ENCODE measurements at places on chromosomes 1 and 21.
A peak's percentile ranks its signal among the peaks of the same experiment; 100 is the strongest.

- no peak for DNase-seq
These were observed 16.0 kb downstream of the DHRS3 start for GRCh38 chr1:12601700-12602658.

DNA sequence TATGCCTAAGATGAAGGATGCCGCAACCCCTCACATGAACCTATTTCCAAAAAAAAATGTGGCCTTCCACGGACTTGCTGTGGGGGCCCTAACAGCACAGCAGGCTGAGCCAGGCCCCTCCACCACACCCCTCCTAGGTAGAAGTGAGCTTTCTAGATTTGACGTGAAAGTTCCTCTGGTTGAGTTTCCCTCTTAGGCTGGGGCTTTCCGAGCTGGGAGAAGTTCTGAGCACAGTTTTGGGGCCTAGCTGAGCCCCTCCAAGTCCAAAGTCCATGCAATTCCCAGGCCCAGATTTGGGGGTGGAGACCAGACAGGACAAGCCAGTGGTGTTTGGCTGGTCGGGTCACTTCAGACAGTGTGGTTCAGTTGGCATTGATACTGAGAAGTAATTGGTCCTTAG lies 13.8 kb upstream of the PHLDA3 start:
- no peak for DNase-seq

DNA sequence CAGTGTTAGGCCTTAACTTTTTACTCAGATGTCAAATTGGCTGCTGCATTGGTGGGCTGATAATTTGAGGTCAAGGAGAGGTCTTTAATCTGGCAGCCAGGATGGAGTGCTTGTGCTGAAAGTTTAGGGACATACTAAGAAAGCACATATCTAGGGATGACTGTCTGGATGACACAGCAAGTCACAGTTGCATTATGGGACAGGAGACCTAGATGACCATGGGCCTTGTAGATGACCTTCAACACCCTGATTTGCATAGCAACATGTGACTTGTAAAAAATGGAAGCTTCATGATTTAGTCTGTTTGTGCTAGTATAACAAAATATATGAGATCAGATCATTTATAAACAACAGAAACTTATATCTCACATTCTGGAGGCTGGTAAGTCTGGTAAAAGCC lies 18.0 kb upstream of the HSD3B2 start:
- no peak for DNase-seq

DNA sequence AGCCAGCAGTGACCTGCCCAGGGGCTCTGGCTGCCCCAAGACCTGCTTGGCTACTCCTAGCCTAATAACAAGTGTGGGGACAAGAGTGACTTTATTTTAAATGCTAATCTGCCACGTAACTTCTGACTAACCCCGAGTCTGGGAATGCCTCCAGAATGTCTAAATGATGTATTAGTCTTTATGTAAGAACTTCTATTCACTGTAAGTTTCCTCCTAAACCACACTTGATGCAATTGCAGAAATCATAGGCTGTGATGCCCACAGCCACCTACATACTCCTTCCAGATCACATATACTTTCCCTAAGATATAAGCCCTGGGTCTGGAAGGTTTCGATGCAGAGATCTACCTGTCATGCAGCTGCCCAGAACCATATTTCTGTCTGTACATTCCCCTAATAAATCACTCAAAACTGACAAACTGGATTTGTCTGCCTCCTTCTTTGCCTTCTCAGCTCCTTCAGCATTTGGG lies 5.9 kb upstream of the VPS45 start:
- DNase-seq: no peak

- no peak for DNase-seq
These were observed 49.6 kb downstream of the ZFYVE9 start for GRCh38 chr1:52191395-52191965.

GRCh38 chr21:45289655-45290515 lies 2.2 kb upstream of the POFUT2 start:
- DNase-seq: no peak

DNA sequence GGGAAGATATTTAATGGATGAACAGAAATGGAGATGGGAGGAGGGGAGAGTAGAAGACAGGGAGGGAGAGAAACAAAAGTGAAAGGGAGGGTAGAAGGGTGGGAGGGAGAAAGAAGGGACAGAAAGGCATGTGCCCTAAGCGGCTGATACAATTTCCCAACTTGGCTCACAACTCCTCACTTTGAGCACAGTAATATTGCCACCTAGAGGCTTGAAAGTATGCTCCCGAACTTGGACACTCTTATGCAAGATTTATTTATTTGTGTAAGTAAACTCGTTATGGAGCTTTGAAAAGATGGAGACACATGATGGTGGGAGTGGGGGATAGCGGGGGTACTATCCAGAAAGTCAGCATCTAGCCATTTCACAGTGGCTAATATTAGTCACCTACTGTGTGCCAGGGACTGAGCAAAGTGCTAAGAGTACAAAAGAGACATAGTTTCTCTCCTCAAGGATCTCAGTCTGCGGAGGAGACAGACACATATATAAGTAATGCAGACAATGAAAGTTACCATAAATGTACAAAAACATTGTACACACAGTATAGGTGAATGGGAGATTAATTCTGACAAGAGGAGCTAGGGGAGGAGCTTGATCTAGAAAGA lies 189.7 kb downstream of the SEC16B start:
- no peak for DNase-seq

GRCh38 chr1:22331618-22332423 lies 119.8 kb upstream of the ZBTB40 start:
- no peak for DNase-seq

DNA sequence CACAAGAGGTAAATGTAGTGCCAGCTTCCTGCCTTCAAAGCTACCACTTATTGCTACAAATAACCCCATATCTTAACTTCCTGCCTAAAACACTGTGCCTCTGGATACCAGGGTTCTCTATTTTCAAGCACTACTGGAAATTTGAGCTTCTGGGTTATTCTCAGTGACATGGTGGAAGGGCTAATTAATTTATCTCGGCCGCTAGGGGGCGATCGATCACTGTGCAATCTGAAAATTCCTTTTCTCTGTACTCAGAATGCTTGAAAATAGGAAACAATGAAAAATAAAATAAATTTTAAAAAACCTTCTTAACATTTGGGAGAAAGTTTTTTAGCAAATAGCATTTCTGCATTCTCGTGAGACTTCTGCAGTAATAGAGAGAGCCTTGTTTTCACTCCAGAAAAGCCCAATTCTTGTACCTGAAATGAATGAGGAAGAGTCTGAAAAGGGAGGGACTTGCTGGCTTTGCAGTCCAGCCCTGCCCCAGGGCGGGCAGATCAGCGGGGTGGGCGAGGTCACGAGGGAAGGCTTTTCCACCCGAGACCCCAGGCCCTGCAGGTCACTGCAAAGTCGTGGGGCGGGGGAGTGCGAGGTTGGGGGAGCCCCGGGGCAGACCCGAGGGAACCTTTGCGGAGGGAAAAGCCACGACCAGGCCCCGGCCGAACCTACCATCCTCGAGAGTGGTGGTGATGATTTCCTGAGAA lies 276.7 kb downstream of the PCP4 start:
- DNase-seq: no peak

- DNase-seq: no peak
These were observed 51.5 kb downstream of the SYT14 start for GRCh38 chr1:209989525-209989924.

- no peak for DNase-seq
These were observed 12.9 kb downstream of the RCAN1 start for GRCh38 chr21:34602061-34602460.

- DNase-seq: no peak
These were observed 4.8 kb downstream of the MYBPH start for GRCh38 chr1:203170625-203171330.

DNA sequence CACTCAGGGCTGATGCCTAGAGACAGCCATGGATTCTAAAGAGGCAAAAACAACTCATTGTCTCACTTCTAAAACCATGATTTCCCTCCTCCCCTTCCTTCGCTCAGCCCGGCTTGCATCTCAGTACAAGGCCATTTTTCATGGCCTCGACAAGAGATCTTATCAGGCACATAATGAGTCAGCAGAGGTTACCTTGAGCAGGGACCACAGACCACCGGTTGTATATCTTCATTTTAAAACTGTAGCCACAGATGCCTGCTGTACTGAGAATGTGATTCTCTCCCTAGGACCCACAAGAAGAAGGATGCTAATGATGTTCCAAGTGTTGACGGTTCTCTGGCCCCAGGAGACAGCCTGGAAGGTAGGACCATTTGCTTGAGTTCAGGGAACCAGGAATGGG lies 331.9 kb downstream of the AJAP1 start:
- DNase-seq: no peak

- no peak for DNase-seq
These were observed 33.0 kb upstream of the IL20 start for GRCh38 chr1:206832352-206832880.

- DNase-seq: no peak
These were observed 126.6 kb upstream of the BEND5 start for GRCh38 chr1:48903291-48903690.

GRCh38 chr1:225651872-225652728 lies 823 bp downstream of the ENAH start:
- no peak for DNase-seq

- DNase-seq: no peak
These were observed 338.5 kb downstream of the KCTD3 start for GRCh38 chr1:215905493-215906115.

DNA sequence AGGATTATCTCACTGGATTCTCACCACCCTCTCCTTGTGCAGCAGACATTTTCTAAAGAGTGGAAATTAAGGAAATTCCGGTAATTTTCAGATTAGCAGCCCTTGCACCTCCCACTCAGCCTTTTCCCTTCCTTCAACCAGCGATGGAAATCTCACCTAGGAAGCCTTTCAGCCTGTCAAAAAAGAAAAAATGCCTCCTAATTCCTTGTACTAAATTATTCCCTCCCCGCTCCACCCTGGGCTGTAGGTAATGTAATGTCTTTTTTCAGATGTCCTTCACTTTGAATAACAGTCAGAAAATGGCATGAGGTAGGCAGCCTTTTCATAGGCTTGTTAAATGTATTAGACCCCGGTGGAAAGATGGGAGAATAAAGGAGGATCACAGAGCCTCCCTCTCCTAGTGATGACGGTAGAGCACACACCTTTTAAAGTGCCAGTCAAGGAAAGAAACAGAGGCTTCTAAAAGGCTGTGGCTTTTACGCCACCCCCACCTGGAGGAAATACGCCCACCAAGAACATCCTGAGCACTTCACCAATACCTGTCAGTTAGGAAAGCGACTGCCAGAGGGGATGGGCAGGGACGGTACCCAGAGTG lies 62.8 kb upstream of the NEK2 start:
- DNase-seq: no peak

- DNase-seq: no peak
These were observed 426.5 kb upstream of the DAB1 start for GRCh38 chr1:57850176-57850940.

- no peak for DNase-seq
These were observed 12.1 kb downstream of the LRP8 start for GRCh38 chr1:53315456-53316423.

- no peak for DNase-seq
These were observed 80.7 kb downstream of the UBE4B start for GRCh38 chr1:10113501-10113900.

DNA sequence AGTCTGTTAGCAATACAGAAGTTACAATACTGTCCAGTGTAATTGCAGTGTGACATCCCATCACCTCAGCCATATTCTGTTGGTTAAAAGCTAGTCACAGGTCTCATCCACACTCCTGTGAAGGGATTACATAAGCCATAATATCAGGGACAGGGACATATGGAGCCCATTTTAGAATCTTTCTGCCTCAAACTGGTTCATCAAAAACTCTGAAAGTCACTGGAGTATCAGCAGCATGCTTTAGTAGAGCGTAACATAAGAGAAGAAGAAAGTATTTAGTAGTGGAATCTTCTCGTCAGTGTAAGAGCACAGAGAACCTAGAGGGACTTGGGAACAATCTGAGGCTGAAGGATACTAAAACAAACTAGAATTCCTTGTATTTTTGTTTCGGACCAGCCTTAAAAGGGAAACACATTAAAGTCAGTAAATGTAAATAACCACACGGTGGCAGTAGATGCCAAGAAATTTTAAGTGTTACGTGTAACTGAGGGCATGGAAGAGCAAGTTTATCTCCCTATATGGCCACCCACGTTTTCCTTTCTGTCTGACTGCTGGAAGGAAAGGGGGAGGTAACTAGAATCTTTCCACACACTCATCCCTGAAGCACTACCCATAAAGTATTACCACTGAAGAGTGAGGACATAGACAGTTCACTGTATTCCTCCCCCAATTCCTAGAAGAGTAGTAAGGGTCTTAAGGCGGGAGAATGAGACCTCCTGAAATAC lies 41.6 kb upstream of the AGL start:
- DNase-seq: peak; percentile 44

GRCh38 chr1:235639226-235640205 lies 10.1 kb downstream of the GNG4 start:
- DNase-seq: no peak

DNA sequence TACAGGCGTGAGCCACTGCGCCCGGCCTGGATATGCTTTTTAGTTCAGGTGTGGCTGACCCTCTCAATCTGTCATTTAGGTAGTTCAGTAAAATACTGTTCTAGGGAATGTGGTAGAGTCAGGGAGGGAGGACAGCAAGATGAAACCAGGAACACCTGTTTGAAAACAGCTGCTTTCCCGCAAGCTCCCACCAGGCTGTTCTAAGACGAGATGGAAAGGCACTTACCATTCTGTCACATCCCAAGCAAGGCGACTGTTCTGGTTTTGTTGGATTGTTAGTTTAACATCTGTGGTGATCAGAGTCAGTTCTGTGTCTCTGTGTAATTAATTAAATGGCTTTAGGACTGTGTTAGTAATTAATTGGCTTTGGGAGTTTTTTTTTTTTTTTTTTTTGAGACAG lies 2.9 kb downstream of the CHAF1B start:
- no peak for DNase-seq

- no peak for DNase-seq
These were observed 129.9 kb downstream of the GLUL start for GRCh38 chr1:182261655-182262054.

DNA sequence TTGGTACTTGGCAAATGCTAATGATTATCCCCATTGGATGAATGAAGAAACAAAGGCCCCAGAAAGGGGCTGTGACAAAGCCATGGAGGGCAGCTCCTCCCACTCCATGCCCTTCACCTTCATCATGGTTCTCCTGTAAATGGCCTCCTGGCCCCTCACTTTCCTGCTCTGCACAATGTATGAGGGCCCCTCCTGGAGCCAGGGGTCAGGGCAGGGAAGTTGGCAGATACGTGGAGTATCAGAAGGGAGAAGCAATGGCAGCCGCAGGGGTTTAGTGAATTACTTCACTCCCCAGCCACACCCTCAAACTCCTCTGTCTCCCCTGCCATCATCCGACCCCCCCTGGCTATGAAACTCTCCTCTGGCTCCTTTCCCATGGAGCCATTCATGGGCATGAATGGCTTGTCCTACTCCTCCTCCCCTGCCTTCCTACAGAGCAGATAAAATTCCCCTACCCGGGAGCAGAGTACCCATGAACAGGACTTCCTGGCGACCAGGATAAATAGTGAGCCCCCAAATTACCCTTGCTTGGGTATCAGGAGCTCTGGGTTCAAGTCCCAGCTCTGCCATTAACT lies 86.3 kb downstream of the CAMK2N1 start:
- DNase-seq: no peak

GRCh38 chr1:229928767-229929166 lies 138.3 kb upstream of the GALNT2 start:
- DNase-seq: no peak

All from effector memory CD8-positive, alpha-beta T cell (primary cell).